ENCODE measurements at places on chromosomes 5 and 9. TPM values are rescaled to one million over a fixed set of nuclear protein-coding genes. Genes with fewer than 3 reads are reported as not detected.

Gene REEP2
- 14.4 TPM for total RNA-seq

Gene PRRX2
- total RNA-seq = 4.6 TPM

Gene GCNT4
- total RNA-seq = 1.8 TPM

Gene EPB41L4A
- total RNA-seq = 0.51 TPM

Gene CDX1
- 0.33 TPM for total RNA-seq

Gene SAXO1
- 0.17 TPM for total RNA-seq

Gene FAT2
- under 0.01 TPM for total RNA-seq

Gene LCN9
- not detected for total RNA-seq

Gene PCDHB14
- total RNA-seq = 0.77 TPM

Gene PCDHGA1
- 1.8 TPM for total RNA-seq

Gene FKTN
- total RNA-seq = 29.0 TPM

GRCh38 chr5:55234121-55234700, 803 bp upstream of the CCNO start:
- no peak for DNase-seq

DNA sequence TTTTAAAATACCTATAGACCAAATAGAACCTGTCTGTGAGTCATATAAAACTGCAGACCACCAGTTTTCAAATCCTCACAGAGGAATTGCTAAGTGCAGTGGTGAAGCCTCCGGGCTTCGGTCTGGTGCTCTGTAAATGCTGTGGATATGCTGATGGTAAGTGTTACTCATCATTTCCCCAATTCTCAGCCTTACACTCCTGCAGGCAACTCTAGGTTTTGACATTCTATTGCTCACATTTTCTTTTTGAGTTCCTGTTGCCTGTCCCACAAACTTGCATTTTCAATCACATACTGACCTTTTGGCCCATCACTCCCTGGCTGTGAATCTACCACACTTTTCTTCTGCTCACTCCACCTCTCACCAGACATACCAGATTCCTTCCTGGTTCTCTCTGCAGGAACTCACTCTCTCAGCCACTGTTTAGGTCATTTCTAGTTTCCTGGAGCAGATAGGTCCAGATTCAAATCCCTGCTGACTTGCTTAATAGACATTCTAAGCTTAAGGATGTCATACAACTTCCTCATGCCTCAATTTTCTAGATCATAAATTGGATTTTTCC, 192.9 kb downstream of the RAB3C start:
- DNase-seq = no peak

- no peak for DNase-seq
Measured at GRCh38 chr9:89366711-89367110, 48.4 kb downstream of the SECISBP2 start.

DNA sequence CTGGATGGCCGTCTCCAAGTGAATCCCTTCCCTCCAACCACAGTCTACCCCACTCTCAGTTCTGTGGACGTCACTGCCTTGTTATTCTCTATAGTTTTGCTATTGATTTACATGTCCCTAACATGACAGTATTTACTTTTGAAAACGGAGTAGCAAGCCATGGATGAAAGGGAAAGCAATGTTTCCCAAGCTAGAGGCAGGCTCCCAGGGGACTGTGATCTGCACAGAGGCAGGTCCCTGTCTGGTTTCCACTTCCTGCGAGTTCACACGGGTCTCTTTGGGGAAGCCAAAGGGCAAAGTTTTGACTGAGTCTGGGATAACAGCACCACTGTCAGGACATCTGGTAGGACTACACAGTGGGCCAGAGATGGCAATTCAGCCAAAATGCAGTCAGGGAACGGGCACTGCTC, 12.7 kb downstream of the C9orf153 start:
- peak; percentile 14 for DNase-seq

- DNase-seq = no peak
Measured at GRCh38 chr9:93143830-93144530, 9.9 kb upstream of the NINJ1 start.

DNA sequence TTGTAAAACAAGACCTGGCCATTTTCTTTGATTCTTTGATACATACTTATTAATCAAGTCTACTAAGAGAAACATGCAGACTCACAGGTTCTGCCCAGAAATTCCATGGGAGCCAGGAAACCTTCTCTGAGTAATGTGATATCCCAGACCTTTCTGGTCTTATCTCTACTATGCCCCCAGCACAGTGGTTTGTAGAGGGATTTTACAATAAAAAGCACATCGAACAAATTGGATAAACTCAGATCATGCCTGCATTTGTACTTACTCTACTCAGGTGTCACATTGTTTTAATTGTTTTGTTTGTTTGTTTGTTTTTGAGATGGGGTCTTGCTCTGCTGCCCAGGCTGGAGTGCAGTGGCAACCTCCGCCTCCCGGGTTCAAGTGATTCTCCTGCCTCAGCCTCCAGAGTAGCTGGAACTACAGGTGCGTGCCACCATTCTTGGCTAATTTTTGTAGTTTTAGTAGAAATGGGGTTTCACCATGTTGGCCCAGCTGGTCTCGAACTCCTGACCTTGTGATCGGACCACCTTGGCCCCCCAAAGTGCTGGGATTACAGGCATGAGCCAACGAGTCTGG, 179.5 kb downstream of the ZNF608 start:
- no peak for DNase-seq

GRCh38 chr5:6704361-6704851, 8.8 kb upstream of the TENT4A start:
- DNase-seq = peak; percentile 75

DNA sequence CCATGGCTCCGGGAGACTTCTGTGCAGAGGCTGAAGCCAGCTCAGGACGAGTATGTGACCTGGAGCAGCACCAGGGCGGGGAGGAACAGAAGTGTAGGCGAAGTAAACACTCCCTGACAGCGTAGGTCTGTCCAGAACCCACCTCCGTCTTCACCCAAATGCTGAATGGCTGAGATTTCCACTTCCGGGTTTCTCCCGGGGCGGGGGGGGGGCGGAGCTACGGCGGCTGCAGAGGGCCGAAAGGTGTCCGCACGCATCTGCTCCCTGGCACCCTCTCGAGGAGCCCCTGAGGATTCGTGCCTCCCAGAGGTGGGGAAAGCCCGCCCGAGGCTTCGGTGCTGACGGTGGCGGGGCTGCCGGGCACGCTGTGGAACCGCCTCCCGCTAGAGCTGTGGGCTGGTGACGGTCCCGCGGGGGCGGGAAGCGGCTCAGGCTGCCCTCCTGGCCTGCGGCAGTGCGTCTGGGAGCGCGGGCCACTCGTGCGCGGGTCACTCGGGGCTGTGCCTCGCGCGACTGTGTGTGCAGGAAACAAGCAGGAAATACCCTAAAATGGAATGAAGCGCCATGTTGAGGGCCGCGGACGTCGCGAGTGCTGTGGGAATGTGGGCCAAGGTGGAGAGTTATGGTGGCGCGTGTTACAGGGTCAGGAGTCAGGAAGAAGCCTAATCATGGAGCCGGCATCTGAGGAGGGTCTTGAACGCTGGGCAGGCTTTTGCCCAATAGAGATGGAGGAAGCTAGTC, 1425.4 kb downstream of the FOXD4L5 start:
- DNase-seq = no peak

DNA sequence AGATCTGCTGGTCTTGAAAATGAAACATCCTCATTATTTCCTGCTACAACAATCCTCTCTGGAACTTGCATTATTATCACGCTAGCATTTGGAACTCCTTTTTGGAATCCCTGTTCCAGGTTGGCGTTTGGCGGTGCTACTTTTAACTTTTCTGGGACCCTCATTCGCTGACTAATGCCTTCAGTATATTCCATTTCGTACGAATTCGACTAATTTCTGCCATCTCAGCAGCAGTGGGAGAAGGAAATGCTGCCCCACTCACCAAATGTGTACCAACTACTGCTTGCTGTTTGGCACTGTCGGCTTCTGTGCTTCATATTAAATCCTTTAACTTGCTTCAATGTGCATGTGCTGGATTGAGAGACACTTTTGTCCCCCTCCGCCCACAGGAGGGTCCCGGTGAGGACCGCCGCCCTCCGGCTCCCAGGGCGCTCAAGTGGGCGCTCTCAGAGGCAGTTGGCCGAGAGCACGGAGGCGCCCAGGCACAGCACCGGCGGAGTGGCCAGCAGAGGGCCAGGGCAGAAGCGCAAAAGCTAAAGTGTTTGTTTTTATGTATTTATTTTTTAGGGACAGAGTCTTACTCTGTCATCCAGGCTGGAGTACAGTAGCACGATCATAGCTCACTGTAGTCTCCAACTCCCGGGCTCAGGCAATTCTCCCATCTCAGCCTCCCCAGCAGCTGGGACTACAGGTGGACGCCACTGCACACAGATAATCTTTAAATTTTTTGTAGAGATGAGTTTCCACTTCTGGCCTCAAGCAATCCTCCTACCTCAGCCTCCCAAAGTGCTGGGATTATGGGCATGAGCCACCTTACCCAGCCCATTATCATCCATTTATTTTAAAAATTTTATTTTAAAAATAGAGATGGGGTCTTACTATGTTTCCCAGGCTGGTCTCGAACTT, 11.9 kb downstream of the PDE6A start:
- no peak for DNase-seq

- peak; percentile 4 for DNase-seq
Measured at GRCh38 chr5:81067406-81067805, 107.2 kb downstream of the RASGRF2 start.

DNA sequence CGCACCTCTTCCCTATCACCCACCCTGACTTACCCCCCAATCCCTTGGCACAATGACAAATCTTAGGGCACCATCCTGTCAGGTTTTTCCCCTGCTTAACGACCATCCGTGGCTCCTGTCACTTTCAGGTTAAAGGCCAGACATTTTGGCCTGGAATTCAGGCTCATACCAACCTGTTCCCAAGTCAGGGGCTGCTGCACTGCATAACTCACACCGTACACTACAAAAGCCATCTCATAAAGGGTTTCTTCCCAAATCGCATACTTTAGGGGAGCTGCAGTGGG, 7.5 kb upstream of the AKNA start:
- DNase-seq = no peak

DNA sequence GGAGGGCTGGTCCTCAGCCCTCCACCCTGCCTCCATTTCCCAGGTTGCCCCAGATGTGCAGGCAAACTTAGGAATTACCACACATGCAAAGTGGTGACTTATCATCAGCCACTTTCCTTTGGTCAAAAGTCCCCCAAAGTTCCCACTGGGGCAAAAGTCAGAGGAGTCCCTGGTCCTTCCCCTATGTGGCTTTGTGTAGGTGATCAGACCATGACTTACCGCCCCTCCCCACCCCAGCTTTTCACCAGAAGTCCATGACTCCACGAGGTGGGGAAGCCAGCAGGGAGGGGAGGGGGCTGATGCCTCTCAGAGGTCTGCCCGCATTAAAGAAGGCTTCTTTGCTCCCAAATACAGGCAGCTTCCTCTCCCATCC, 5.8 kb downstream of the TRAF1 start:
- DNase-seq = no peak

GRCh38 chr9:32524892-32525708, 896 bp downstream of the RIGI start:
- DNase-seq = peak; percentile 23

DNA sequence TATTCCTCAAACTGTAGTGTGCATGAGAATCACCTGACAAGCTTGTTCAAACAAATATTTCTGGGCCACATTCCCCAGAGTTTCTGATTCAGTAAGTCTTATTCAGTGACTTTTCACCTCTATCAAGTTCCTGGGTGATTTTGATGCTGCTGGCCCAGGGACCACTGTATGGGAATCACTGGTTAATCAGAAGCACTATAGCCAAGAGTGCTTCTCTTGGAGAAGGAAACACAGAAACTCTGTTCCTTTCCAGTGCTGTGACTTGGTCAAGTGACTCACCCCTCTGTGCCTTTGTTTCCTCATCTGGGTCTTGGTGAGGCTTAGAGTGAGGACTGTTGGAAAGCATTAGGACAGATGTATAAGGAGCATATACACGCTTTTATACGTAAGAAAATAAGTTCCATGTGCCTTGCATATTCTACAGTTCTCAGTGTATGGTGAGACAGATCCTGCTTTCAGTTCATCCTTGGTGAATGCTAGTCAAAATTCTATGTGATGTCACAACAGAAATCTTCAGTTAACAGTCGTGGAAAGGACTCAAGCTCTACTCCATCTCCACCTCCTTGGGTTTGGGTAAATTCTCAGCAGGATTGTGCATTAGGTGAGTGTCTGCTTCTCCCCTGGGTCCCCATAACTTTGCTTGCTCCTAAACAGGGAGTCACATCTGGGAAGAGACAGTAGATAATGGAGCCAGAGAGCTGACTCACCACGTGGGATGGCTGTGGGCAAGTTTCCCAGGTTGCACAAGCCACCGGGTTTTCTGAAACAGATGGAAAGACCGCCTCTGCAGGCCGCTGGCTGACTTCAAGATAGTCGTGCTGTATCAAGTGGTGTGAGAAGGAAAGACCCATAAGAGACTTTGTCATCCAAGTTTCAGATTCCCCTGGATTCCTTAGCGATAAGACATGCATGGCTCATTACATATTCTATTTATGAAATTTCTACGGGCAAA, 117.0 kb downstream of the NXNL2 start:
- DNase-seq = peak; percentile 97

DNA sequence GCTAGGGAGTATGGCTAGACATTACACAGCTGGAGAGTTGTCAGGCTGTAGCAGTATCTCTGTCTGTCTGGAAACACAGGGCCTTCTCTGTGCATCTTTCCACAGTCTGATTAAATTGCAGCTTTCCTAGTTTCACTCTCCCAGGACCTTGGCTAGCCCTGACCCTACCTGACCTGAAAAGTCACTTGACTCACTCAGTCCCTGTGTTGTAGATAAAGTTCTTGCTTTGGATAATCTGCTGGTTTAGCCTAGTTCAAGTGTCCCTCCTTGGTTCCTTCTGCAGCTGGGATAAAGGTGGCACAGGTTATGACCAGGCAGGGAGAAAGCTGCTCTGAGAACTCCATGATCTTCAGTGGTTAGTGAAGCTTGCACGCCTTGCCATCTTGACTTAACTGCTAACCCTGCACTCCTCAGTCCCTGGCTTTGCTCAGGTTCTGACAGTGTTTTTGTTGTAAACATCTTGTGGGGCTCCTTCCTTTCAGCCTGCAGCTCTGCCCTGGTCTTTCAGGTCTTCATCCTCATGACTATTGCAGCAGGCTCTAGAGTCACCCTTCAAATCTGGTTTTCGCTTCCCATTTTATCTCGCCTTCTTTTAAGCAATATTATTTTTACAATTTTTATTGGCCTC, 101.0 kb downstream of the PIP5K1B start:
- DNase-seq = no peak

- no peak for DNase-seq
Measured at GRCh38 chr5:18397371-18397770, 763.1 kb downstream of the TAF11L14 start.

GRCh38 chr9:132424857-132425674, 15.1 kb downstream of the CFAP77 start:
- no peak for DNase-seq

GRCh38 chr9:123642291-123643278, 286.6 kb downstream of the CRB2 start:
- peak; percentile 67 for DNase-seq

DNA sequence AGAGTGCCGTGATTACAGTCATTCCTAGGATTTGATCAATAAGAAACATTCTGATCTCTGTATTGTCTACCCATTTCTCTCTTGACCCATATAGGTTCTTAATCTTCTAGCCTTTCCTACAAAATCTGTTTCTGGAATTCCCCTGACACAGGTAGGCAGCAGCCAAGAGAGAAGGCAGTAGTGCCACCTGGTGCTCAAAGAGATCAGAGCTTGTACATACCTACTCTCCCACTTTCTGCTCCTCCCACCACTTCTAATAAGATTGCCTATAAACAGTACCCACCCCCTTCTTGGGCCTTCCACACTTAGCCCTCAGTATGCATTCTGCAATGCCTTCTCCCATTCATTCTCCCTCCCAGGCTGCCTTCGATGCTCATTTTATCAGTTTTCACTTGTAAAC, 117.4 kb upstream of the RORB start:
- no peak for DNase-seq
